ENCODE measurements at places on chromosomes 1 and 21.

DNA sequence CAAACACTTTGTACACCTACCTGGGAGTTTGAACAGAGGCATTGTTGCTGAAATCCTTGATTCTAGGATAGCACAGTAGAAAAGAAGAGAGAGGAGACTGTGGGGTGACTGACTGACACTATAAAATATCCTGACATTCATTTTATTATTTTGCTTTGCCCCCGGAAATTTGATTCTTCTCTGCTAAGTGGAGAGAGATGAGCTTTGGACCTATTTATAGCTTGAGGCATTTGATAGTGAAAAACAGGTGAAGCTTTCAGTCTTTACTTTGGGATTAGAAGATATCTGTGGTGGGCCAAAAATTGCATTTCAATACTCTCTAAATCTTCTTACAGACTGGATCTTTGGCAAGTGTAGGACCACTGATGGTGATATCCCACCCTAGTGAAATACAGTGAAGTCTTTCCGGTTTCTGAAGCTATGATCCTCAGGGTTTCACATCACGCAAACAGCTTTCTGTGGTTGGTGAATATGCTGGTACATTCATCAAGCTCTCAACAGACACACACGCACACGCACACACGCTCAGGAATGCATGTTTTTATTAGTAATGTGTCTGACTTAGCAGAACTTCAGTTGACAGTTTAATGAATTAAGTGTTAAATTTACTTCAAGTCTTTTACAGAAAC lies at the start of gene AMPD1:
TSS of gene AMPD1 (minus strand) at position 117 of the 629 bp plus-strand sequence. CDS start at position 42, 75 bp downstream.
- DNase-seq: no peak

DNA sequence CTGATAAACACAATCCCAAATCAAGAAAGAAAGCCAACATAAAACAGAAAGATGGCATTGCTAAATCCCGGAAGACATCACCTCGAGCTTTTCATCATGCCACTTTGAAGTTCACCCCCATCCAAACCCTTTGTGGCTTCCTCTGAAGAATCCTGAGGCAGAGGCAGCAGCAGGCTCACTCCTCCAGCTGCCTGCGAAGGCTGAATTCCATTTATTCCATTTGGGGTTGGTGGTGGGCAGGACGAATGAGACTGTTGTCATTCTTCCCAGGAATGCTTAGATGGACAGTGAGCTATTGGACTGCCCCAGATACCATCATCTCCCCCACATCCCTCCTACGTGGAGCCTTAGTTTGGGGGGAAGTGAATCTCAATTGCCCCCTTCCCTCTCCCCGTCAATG lies 437.5 kb downstream of the SMYD3 start:
- DNase-seq: no peak

DNA sequence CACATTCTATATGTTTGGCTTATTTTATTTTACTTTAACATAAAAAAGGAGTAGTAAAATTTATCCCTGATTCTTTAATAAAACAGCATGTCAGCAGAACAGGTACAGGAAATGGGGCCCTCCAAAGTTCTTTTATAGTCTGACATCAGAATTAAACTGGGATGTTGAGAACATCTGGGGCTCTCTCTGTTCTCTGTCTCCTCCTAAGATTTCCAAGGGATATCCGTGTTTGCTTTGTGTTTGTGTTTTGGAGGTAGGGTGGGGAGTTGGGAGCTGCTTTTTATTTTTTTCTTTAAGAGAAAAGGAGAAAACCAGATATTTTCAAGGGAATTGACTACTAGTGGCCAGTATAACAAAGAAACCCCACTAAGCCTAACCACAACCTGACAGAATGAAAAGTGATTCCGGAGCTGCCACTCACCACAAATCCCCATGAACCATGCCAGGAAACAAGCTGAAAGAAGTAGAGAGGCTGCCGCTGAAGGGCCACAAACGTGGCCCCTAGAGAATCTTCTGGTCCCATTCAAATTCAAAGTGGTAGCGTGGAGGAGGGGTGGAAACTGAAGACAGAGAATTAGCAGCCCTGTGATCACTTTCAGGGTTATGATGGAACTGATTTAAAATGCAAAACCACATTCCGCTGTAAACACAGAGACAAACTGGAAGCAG lies 369.6 kb upstream of the ADGRL2 start:
- DNase-seq: no peak

DNA sequence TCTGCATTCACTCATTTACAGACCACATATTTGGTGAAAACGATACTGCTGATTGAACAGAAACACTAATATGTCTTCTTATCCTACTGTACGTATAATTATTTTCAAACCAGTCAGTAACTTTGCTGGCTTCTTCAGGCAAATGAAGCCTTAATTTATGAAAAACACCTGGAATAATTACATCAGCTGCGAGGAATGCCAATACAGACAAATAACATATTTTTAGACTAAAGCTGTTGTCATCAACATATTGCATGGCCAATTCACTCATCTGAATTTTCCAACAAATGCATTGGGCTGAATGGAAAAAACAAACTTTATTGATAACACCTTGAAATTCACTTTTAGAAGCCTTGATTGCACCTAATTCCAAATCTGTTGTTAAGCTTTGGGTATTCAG lies 165.9 kb downstream of the HLX start:
- no peak for DNase-seq

Measured in NCI-H526 (cell line).